ENCODE measurements at places on chromosomes 1 and 21.

GRCh38 chr1:40696294-40696693, 4.8 kb downstream of the NFYC start:
- DNase-seq = no peak

- no peak for DNase-seq
Observed at GRCh38 chr1:84665703-84666317, 24.5 kb downstream of the SSX2IP start.

GRCh38 chr1:93081716-93082115, 2.6 kb downstream of the MTF2 start:
- DNase-seq = no peak

- peak; percentile 26 for DNase-seq
Observed at GRCh38 chr1:78649628-78650027, at the start of gene IFI44. IFI44 (plus strand) TSS chr1:78649831; CDS start chr1:78650196, 365 bp downstream.

GRCh38 chr1:39892601-39893595, 8.8 kb downstream of the MYCL start:
- DNase-seq = no peak

GRCh38 chr1:61322769-61323168, 240.4 kb downstream of the NFIA start:
- no peak for DNase-seq

GRCh38 chr1:209748620-209749019, 7.2 kb upstream of the TRAF3IP3 start:
- DNase-seq = no peak

GRCh38 chr1:59455206-59455605, 158.3 kb downstream of the FGGY start:
- no peak for DNase-seq

DNA sequence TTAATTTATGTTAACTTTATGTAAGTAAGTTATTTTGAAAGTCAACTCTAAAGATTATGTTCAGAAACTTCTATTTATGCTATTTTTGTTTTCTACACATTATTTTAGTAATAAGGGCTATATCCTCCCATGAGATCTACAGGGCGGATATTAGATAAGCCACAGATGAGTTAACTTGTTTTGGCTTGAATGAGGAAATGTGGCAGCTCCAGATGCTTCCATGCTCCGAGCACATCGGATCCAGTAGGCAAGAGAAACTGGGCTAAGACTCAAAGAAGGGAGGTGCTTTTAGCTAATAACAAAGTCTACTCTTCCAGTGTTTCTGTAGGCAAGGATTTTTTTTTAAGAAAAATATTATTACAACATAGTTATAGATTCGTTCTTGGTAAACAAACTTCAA, 20.0 kb upstream of the LAMC1 start:
- DNase-seq = no peak

GRCh38 chr1:173954179-173954578, 37.1 kb upstream of the SERPINC1 start:
- no peak for DNase-seq

- no peak for DNase-seq
Observed at GRCh38 chr1:35797380-35797779, 10.4 kb upstream of the AGO4 start.

GRCh38 chr1:11592752-11593151, 61.5 kb downstream of the FBXO2 start:
- DNase-seq = no peak

DNA sequence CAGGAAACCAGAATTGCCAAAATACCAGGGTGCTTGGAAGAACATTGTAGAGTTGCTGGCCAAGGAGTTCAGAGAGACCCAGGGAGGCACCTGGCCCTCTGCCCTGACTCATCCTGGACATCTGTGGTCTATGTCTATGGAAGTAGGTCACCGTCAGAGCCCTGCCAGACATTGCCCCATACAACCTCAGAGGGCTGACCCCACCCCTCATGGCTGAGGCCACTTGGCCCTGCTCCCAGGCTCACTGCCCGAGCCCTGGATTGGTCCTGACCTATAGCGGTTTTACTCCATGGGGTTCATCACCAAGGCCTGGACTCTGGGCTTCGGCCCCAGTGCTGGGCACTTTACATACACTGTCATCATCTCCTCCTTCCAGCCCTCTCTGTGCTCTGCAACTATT, 233.1 kb downstream of the PTPRU start:
- DNase-seq = peak; percentile 98

- DNase-seq = no peak
Observed at GRCh38 chr1:38818175-38818976, 41.2 kb downstream of the RRAGC start.

DNA sequence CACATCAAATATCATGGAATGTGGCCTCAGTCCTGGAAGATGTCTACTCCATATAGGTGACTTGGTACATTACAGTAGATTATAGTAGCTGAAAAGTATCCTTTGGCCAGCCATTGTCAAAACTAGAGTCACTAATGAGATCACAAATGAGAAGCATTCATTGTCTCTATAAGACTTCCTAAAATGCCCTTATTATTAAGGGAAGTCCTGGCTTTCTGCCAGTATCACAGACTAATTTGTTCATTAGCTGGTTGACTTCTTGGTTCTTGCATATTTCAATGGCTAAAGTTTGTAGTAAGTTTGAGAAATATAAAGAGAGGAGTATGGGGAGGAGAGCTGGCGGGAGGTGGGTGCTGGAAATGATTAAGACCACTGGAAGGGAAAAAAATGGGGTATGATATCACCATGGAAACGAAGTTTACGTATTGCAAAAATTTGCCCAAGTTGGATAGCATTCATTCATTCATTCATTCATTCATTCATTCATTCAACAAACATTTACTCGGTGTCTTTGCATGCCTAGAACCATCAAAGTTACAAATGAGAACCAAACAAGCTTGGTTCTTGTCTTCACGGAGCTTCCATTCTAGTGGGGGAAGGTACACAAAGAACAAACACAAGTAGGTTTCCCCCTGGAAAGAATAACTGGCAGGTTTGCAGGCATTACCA, 11.7 kb upstream of the B3GALNT2 start:
- DNase-seq = no peak

DNA sequence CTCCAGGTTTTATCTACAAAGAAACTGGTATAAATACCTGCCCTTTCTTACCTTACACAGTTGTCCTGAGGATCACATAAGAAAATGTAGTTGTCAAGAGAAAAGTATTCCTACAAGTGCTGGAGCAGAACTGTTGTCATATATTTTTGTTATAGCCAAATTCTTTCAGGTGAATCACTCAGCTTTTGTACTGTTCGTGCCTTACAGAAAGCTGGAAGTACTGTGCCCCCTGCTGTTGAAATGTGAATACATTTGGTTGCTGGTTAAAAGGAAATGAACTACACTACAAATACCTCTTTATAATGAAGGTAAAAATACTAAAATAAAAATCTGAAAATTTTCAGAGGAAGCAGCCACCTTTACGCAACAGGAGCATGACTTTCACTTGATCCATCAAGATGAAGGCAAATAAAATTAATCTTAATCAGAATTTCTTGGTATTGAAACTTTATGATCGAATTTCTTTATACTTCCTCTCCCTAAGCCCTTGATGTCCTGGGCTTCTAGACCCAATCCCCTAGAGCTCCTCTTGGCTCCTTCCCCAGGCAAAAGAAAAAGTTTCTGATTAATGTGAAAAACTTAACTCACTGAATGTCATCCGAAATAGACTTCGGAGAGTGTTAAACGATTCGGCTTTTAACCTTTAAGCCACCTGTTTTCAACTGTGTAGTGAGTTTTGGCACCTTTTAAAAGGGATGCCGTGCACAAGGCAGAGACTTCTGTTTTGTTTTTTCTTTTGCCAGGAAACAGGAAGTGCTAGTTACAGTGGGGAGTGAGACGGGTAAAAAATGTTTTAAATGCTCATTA, 12.5 kb downstream of the CHML start:
- peak; percentile 46 for DNase-seq

DNA sequence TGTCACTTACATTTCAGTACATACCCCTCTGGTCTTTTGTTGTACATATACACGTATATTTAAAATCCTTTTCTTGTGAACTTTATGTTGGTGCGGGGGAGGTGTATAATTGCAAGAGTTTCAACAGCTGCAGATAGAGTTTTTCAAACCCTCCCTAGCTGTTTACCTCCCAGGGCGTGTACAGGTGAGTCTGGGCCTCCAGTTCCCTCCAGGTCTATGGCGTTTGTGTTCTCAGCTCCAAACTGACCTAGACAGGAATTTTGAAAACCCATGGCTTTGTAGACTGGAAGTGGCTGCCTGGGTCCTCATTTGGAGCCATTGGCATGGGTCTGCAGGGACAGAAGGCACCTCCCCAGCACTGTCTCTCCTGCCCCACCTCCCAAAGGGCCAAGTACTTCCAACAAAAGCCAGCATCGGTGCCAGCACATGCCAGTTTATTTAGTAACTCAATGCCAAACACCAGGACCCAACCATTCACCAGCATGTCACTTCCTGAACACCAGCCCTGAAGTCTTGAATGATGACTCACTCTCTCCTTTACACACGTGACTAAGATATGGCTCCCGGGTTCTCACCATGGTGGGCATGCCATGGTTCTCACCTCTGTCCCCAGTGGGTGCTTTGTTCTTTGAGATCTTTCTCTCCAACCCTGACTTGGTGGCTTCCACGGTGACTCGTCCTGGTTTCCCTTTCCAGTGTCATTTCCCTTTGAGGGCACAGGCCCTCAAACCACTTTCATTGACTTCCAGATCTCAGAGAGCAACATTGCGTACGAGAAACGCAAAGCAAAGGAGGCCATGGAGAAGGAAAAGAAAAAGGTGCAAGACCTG, 57.3 kb upstream of the EFHD2 start:
- DNase-seq = no peak

- DNase-seq = no peak
Observed at GRCh38 chr1:20578062-20578461, 10.8 kb upstream of the CDA start.

DNA sequence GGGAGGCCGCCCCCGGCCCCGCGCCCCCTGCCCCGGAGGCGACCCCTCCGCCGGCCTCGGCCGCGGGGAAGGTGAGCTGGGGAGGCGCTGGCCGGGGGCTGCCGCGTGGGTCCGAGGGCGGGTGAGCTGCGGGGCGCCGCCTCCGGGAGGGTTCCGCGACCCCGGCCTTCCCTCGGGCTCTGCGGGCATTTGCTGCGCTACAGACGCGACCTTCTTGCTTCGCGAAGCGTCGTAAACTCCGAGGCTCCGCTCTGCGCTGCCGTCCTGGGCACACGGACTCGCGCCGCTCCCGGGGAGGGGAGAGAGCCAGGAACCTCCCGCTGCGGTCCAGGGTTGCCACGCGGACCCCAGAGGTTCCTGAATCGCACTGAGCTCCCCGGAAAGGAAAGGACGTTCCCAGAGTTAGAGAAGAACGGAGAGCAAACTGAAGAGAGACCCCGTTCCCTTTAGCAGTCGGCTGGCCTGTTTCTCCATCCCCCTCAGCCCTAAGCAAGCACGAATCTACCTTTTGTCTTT, 345 bp downstream of the SLX9 start:
- DNase-seq = no peak

DNA sequence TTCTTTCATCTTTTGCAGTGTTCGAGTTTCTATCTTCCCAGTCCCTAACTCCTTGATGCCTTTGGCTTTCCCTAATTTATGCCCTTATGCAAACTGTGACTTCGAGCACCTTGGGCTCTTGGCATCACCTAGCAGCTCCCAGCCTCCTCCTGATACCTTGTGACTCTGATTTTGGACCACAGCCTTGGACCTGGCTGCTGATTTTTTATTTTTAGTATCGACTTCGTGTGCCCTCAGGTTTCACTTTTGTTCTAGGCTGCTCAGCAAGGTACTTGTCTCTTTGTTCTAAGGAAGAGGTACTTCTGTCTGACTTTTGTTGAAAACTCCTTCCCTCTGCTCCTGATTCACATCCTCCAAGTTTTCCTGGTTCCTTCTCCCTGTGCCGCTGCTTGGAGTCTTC, 69.6 kb upstream of the KCNK1 start:
- DNase-seq = peak; percentile 74

GRCh38 chr1:198212126-198212525, 55.3 kb downstream of the NEK7 start:
- DNase-seq = no peak

DNA sequence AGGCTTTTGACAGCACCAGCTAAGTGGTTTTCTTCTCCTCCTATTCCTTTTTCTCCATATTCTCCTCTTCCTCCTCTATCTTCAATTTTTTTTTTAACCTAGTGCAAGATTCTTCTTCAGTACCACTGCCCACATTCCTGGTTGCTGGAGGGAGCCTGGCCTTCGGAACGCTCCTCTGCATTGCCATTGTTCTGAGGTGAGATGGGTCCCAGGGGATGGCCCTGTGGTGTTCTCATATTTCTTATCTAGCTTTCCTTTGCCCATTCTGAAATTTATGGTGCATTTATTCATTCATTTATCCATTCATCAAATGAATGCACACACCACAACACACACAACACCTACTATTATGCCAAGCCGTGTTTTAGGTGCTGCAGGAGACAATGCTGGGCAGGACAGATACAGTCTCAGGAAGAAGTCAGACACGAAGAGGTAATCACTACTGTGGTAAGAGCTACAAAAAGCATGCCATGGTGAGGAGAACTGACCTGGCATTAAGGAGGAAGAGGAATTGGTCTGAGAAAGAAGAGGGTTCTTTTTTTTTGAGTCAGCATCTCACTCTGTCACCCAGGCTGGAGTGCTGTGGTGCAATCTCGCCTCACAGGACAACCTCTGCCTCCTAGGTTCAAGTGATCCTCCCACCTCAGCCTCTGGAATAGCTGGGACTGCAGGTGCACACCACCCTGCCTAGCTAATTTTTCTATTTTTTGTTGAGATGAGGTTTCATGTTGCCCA, 47.5 kb upstream of the TDRD10 start:
- DNase-seq = no peak

- no peak for DNase-seq
Observed at GRCh38 chr1:185039726-185040407, 5.5 kb upstream of the RNF2 start.

GRCh38 chr1:184624051-184624450, 130.6 kb downstream of the EDEM3 start:
- DNase-seq = peak; percentile 4

GRCh38 chr21:27423038-27423437, 456.1 kb upstream of the ADAMTS5 start:
- DNase-seq = no peak

GRCh38 chr1:36579039-36579438, 96.3 kb upstream of the CSF3R start:
- DNase-seq = no peak

DNA sequence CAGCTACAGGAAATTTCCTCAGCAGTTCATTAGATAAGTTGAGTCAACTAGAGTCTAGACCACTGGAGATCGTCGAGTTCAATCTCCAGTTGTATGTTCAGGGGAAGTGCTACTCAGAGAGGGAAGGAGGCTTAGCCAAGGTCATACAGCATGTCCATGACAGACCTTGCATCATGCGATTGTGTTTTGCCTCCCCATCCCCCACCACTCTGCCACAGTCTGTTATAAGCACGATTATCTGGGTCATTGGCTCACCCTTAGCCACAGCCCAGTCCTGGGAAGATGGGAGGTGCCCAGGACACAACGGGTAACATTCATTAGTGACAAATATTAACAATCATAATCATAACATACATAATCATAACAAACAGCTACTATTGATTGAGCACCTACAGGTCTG, 18.9 kb upstream of the GRIK3 start:
- no peak for DNase-seq
